ENCODE measurements at places on chromosomes 5 and 9. TPM values are rescaled to one million over a fixed set of nuclear protein-coding genes. Genes with fewer than 3 reads are reported as not detected.
A peak's percentile ranks its signal among the peaks of the same experiment; 100 is the strongest.

- no peak for DNase-seq
These were observed 1918.8 kb downstream of the EFNA5 start for GRCh38 chr5:105751908-105752307.

SHROOM1 gene
- 0.64 TPM for total RNA-seq

DNA sequence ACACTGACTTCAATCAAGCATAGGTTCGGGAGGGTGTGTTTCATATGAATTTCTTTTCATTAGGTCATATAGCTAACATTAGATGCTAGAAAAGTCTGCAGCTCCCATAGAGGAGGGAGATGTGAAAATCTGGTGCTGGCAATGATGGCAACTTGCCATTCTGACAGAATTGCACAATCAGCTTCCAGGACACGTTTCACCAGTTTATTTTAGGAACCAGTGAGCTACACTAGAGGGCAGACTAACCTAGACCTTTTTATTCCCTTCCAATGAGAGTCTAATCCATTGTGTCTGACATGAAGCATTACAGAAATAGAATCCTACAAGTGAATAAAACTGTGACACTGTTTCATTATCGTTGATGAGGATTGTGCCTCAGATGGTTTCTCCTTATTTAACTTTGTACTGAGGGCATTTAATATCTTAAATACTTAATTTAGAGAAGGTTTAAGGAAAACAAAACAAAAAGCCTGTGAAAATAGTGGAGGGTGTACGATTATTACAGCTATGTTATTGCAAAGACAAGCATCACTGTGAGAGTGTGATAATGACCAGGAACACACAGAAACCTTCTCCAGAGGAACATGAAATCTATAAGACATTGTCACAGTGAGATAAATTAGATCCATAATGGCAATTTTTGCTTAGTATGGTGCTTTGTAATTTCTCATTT lies 363.3 kb upstream of the RPS23 start:
- DNase-seq = peak; percentile 34

GRCh38 chr9:99825172-99826046 lies 3.7 kb downstream of the NR4A3 start:
- no peak for DNase-seq

GRCh38 chr5:83871533-83872395 lies 151.1 kb upstream of the HAPLN1 start:
- no peak for DNase-seq

DNA sequence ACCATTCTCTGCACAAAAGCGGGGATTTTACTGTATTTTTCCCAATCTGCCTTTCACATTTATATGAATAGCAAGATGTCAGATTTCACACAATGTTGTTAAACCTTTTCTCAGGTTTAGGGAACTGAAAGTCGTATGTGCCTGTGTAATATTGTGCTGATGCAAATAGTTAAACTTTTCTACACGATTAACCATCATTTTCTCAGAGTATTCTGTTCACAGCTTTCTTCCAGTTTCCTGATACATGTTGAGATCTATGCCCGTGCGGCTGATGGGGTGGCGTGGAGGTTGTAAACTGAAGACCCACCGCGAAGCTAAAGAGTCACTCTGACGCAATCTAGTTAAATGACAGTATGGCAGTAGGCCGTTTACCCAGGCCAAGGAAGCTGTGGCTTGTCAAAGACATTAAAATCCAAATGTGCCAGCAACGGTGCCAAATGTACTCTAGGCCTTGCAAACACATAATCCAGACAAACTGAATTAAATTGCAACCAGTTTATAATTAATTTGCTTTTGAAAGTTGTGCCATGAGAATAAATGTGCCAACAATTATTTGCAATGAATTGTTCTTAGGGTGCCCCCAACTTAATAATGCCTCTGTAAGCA lies 145.7 kb downstream of the EBF1 start:
- DNase-seq = no peak

GRCh38 chr9:84300271-84300670 lies 40.3 kb downstream of the SLC28A3 start:
- no peak for DNase-seq

SLC6A18 gene
- not detected for total RNA-seq

- DNase-seq = no peak
These were observed 415.0 kb downstream of the ARHGEF28 start for GRCh38 chr5:74040811-74041491.

FRMD3 gene
- not detected for total RNA-seq

DNA sequence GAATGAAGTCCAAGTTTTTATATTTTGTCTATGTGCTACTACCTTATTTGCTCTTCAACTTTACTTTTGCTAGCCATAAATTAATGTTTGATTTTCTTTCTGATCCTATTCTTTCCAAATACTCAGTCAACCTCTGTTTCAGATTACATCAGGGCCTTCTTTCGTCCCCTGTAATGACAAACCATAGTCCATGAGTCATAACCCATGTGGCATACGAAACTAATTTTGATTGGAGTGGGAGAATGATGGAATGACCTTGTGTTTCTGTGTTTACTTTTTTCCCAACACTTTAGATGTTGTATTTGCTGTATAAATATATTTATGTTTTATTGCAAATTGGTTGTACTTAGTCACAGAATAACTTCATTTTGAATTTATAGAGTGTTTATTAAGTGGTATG lies 1043.1 kb downstream of the DTWD2 start:
- no peak for DNase-seq

COL23A1 gene
- total RNA-seq = not detected

DNA sequence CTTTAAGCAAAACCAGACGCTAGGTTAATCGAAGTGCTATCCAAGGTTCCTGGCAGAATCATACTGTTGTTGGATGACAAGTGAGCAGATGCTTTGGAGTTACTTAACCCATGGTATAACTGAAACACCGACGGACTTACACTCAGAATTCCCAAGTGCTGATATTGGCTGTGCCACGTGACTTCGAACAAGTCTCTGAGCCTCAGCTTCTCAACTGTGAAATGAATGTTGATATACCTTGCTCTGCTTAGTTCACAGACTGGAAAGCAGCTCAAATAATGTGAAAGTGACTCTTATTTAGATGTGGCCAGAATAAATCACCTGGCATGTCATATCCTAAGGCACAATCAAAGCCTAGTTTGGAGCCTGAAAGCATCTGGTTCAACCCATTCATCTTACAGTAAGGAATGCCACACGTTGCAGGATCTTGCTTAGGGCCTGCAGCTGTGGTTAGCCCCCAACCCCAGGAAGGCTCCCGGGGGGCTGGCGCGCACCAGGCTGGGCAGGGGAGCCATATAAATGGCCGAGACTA lies 759 bp downstream of the GEMIN5 start:
- DNase-seq = no peak

C5orf24 gene
- total RNA-seq = 21.2 TPM

IRX2 gene
- not detected for total RNA-seq

- no peak for DNase-seq
These were observed 233.8 kb downstream of the PIK3R1 start for GRCh38 chr5:68449380-68449779.

DNA sequence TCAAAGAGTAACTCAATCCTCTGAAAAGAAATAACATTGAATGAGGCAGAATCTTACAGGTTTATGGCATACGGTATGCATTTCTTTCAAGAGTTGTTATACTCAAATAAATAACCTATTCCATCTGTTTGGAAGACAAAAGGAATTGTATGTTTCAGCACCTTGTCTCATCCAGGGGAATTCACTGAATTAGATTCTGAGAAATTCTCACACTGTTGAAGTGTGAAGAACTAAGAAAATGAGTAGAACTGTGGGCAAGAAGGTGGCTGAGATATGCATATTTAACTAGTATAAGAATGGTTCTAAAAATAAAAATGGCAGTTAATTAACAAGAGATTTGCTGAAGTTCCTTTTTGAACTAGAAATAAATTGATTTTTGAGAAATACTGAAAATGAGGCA lies 279.3 kb upstream of the DAP start:
- no peak for DNase-seq

TEX48 gene
- not detected for total RNA-seq

CCDC192 gene
- not detected for total RNA-seq

DNA sequence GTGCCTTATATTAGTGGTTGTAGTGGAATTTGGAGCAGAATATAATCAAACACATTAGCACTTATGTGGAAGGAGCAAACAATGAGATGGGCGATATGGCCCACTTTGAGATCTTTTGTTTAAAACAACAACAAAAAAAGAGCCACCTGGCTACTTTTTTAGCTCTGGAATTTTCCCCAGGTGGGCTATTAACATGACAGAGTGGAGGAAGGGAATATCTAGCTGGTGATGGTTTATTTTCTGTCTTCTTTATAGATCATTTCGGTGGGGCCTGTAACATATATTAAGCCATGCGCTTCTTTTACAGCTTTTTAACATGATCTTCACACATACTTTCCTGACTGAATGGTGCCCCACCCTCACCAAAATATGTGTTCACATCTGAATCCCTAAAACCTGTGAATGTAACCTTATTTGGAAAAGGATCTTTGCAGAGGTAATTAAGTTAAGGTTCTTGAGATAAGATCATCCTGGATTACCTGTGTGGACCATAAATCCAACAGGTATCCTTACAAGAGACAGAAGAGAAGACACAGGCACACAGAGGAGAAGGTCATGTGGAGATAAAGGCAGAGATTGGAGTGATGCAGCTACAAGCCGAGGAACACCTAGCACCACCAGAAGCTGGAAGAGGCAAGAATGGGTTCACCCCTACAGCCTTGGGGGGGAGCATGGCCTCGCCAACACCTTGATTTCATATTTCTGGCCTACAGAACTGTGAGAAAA lies 16.6 kb upstream of the ENTREP1 start:
- no peak for DNase-seq

CAMK4 gene
- total RNA-seq = 44.4 TPM
